ENCODE measurements at places on chromosomes 6 and 20.

DNA sequence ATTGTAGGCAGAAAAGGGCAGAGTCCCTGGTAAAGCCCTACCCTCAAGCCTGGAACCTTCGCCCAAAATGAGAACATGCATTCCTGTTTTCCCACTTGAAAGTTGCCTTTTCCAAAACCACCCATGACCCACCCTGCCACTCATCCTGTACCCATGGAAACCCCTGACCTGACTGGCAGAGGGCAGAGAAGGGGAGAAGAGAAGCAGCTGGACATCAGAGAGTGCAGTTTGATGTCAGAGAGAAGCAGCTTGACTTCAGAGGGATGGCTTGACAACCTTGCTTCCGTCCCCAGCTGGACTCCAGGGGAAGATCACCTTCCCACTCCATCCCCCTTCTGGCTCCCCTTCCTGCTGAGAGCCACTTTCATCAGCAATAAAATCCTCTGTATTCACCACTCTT, 123.6 kb upstream of the SHLD1 start:
- no peaks in the 10 kb centered on the region for H3K36me3 ChIP-seq
- no peak overlapping the region for H3K4me3 ChIP-seq
- no peak for ATAC-seq
- no peaks in the 10 kb centered on the region for H3K27me3 ChIP-seq

GRCh38 chr6:170032706-170033309, 258.1 kb downstream of the DLL1 start:
- H3K36me3 ChIP-seq = no peaks in the 10 kb centered on the region
- ATAC-seq = no peak
- H3K27me3 ChIP-seq = no peaks in the 10 kb centered on the region
- H3K27ac ChIP-seq = no peak overlapping the region
- H3K4me3 ChIP-seq = no peak overlapping the region

DNA sequence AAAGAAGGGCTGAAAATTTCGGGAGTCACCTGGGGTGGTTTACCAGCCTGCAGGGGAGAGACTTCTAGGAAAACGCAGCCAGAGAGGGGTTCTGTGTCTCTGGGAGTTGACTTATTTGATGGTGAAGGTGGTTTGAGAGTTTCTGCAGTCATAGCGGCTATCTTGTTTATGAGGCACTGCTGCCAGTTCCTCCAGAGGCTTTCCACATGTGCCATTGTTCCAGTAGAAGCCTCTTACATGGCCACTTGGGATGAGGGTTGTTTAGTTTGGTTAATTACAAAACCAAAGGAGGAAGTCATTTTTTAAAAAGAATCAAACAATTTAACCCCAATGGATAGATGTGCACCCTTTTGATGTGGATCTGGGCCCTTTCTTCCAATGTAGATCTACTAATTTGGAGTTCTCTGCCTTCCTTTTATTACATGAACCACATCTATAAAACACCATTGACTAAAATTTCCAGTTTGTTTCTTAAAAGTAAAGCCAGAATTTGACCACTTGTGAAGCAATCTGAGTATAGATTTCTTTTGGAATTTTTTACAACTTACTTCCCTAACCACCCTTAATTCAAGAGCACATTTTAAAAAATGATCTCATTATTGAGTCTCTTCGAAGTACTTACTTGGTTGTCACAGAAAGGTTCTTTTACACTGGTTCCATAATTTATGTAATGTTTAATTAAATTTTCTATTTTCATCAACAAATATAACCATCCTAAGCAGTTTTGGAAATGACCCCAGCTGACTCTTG, 97.6 kb downstream of the TCP11 start:
- no peak overlapping the region for H3K4me3 ChIP-seq
- no peaks in the 10 kb centered on the region for H3K4me1 ChIP-seq

GRCh38 chr20:8509809-8510208, 377.7 kb downstream of the PLCB1 start:
- no peaks in the 10 kb centered on the region for H3K36me3 ChIP-seq
- no peak overlapping the region for H3K4me3 ChIP-seq
- ATAC-seq = no peak
- no peaks in the 10 kb centered on the region for H3K27me3 ChIP-seq
- no peak overlapping the region for H3K27ac ChIP-seq
- no peaks in the 10 kb centered on the region for H3K4me1 ChIP-seq

DNA sequence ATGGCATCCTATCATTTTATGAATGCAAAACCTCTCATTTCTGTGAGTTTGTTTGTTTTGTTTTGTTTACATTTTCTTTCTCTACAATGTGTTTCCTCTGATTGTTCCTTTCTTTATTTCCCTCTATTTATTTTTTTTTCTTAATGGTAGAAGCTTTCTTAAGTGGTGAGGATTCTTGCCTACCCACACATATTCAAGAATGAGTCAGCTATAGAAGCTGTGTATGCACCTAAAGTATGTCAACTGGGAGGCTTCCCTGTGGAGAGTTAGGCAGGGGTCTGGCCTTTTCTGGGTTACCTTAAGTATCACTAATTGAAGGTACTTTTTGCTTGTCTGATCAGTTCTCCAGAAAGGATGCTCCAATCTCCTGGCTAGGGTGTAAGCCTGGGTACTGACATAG, 354.0 kb downstream of the ESR1 start:
- H3K36me3 ChIP-seq = peaks cover 40% of the 10 kb centered on the region
- H3K4me1 ChIP-seq = peaks cover 27% of the 10 kb centered on the region
- no peaks in the 10 kb centered on the region for H3K27me3 ChIP-seq
- H3K27ac ChIP-seq = no peak overlapping the region
- ATAC-seq = peak; percentile 46

DNA sequence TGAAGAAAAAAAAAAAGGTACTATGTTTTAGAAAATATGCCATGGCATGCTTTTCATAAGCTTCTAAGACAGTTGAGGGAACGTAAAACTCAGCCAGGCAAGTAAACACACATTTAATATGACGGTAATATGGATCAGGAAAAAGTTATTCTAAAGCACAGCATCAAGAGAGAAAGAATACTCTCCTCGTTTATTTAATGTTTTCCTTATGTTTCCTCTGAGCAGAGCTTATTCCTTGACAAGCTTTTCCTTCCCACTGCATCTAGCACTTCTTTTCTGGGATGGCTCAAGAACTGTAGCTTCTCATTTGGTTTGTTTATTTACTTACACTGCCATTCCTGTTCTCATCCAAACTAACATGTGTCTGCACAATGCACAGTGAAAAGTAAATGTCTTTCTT, 2.7 kb upstream of the RSPO3 start:
- no peaks in the 10 kb centered on the region for H3K36me3 ChIP-seq
- no peak overlapping the region for H3K27ac ChIP-seq
- no peak for ATAC-seq

GRCh38 chr6:79048611-79049010, 29.4 kb downstream of the PHIP start:
- H3K4me1 ChIP-seq = peaks cover 9% of the 10 kb centered on the region
- H3K4me3 ChIP-seq = no peak overlapping the region
- ATAC-seq = no peak
- H3K36me3 ChIP-seq = peaks cover 56% of the 10 kb centered on the region
- H3K27ac ChIP-seq = no peak overlapping the region

Data from stimulated activated memory B cell treated with anti-CD40 and anti-IgM and Interleukin-4, amounts not matched to agents 10 μg/mL and 1 μg/mL and 100 μg/mL, for 72 hours (primary cell).